ENCODE measurements at places on chromosomes 11 and 22.
A peak's percentile ranks its signal among the peaks of the same experiment; 100 is the strongest.

- no peak for DNase-seq
Measured at GRCh38 chr11:64343767-64344559, 4.0 kb downstream of the CCDC88B start.

DNA sequence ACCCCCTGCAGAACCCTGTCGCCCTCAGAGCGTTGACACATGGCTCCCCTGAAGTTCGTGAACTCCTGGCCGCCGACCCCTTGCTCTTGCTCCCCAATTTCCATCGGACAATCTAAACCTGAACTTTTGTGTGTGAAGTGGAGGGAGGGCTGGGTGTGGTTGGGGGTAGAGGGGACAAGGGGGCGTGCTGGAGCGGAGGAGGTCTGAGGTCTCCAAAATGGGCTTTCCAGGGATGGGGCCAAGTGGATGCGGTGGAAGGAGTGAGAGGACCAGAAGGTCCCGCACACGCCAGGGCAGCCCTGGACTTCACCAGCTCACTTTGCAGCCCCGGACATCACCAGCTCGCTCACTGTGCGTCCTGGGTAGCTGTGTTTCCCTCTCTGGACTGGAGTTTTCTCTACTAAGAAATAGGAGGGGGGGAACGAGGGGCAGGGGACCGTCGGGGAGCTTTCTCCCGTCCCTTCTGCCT lies 18.6 kb downstream of the CREB3L1 start:
- DNase-seq, result no peak

DNA sequence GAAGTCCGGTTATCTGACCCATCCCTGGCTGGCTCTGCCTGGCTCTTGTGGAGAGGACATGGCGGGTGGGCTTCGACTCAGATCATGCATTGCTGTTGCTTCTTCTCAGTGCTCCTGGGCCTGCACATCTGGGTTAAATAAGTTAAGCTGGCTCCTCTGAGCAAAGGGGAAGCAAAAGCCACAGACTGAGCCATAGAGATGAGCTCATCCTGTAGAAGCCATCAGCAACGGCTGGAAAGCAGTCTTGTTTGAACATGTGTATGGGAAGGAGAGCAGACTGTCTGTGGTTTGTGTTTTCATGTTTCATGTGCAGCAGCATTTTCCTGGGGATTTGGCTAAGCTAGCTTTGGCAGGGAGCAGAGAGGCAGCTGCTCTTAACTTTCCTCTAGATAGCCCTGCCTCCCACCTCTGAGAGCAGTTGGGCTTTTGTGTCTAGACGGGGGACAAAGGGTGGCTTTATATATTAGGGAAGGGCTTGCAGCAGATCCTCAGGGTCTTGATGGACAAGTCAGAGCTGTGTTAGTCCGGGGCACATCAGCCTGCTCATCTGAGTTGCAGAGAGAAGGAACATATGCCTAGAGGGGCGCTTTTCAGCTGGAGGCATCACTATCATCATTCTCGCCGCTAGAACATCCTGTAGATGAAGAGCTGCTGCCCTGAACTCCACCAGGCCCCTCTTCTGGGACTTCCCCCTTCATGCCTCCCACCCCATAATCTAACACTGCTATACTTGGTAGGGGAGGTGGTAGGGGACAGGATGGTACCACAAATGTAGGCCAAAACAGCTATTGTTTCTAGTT lies 14.9 kb downstream of the DCPS start:
- peak; percentile 95 for DNase-seq

DNA sequence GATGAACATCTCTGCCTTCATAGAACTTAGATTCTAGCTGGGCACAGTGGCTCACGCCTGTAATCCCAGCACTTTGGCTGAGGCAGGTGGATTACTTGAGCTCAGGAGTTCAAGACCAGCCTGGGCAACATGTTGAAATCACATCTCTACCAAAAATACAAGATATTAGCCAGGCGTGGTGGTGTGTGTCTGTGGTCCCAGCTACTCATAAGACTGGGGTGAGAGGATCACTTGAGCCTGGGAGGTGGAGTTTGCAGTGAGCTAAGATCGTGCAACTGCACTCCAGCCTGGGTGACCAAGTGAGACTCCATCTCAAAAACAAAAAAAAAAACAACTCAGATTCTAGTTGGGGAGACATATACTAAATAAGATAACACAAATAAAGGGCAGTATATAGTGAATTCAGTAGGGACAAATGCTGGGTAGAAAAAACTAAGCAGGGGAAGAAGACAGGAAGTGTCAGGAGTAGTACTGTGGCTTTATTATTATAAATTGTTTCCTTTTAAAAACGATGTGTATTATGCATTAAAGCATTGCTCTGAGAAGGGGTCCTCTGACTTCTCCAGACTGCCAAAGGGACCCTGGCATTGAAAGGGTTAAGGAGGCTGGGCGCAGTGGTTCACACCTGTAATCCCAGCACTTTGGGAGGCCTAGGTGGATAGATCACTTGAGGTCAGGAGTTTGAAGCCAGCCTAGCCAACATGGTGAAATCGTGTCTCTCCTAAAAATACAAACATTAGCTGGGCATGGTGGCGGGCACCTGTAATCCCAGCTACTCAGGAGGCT lies 46.7 kb downstream of the PACS1 start:
- no peak for DNase-seq

DNA sequence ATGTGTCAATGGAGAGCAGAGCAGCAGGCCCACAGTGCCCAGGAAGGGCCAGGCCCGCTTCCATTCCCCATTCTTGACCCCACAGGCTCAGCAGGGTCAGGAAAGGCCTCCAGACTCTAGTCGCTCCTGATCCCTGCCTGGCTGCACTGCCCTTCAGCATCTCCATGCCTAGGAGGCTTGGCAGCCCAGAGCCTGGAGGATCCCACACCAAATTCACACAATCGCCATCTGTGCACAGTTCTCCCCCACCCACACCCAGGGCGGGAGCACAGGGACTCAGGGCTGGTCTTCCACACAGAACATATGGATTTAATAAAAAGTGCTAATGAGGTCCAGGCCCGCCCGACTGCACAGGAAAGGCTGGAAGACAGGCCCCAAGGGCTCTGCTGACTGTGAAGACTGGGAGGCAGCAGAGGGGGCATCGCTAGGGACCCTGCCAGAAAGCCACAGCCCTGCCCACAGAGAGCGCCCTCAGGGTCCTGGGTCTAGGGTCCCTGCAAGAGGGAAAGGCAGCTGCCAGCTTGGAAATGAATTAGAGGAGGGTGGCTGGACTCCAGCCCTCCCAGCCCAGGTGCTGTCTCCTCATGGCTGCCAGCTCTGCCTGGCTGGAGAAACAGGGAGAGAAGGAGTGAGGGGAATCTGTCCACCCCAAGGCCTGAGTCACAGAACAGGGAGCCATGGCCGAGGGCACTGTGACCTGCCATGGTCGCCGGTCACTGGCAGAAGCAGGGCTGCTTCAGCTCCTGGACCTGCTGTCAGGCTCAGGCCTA lies 39.7 kb downstream of the DKK3 start:
- no peak for DNase-seq

DNA sequence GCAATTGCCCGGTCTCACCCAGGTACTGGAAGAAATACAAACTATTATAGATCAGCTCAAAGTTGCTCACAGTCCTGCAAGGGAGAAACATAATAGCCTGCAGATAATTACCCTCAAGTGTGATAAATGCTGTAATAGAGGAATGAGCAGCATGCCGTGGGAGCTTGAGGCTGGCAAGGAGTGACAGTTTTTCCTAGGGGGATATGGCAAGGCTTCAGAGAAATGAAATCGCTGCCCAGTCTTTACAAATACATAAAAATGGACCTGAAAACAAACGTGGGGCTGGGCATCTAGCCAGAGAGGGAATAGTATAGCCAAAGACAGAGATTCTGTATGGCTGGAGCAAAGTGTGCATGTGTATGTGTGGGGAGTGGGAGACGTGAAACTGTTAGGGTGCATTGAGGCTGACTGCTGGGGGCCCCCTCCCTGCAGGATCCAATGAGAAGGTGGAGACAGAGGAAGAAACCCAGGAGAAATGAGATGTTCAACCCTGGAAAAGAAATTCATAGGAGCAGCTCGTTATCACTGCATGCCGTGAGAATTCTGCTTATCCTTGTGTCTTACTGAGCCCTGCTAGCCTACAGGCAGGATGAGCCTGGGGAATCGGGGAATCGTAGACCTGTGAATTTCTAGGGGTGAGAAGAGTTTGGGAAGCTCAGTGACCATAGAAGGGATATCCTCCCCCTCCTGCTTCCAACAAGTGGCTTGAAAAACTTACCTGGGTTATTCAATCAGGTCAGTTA lies 167.0 kb downstream of the LDLRAD3 start:
- no peak for DNase-seq

DNA sequence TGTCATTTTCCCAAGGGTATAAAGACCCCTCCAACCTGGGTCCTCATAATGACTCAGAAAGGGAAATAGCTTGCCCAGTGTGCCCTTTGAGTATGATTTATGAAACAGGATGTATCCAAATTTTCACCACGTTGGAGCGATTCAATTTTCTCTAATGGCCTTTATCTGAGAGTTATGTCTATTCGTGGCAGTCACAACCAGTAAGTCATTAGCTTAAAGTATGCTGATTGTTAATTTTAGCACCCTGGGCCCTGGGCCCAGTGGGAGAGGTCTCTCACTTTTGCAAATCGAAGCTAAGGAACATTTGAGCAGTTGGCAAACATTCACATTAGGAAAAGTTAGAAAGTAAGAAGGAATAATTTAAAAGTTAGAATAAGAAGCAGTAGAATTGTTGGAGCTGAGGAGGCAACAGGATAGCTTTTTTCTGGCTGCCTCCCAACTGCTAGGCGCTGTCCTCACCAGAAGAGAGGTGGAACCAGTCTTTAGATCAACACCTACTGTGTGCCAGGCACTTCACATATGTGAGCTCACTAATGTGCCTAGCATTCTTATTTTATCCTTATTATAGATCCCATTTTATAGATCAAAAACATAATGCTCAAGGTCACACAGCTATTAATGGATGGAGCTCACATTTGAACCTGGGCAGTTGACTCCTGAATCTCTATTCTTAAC lies 24.5 kb downstream of the INSC start:
- no peak for DNase-seq

DNA sequence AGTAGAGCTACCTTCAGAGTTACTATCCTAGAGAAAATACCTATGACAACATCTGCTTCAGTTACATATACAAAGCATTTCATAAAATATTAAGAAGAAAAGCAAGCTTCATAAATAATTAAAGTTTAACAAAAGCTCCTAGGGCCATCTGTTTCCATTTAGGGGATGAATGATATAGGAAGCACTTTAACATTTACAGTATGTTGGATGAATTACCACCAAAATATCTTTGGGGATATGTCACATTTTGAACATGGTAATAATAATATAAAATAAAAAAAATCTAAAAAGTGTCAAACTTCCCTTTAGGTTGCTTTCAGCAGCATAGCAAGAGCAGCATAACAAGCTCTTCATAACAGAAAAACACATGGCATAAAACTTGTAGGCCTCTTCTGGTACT lies 104.6 kb downstream of the ATG16L2 start:
- DNase-seq, result no peak

DNA sequence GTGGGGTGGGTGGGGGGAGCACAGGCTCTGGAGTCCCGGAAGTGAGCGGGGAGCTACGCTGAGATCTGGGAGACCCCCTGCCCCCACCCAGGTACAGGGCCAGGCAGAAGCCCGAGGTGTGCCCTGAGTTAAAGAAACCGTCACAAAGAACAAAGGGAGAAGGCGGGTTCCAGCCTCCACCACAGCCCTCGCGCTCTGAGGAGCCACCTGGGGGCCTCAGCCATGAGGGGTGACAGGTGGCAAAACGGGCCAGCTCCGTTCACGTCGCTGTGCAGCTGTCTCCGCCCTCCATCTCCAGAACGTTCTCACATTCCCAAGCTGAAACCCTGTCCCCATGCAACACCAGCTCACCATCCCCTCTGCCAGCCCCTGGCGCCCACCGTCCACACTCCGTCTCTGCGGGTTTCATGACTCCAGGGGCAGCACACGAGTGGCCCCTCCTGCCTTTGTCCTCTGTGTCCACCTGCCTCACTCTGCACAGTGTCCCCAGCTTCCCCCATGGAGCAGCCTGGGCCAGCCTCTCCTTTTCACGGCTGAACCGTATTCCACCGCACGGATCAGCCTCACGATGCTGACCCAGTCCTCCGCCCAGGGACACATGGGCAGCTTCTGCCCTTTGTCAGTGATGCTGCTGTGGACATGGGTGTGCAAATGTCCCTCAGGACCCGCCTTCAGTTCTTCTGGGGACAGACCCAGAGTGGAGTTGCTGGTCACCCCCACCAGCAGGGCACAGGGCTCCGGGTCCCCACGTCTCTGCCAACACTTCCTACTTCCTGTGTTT lies 1.7 kb upstream of the MUC5B start:
- DNase-seq, result peak; percentile 16

DNA sequence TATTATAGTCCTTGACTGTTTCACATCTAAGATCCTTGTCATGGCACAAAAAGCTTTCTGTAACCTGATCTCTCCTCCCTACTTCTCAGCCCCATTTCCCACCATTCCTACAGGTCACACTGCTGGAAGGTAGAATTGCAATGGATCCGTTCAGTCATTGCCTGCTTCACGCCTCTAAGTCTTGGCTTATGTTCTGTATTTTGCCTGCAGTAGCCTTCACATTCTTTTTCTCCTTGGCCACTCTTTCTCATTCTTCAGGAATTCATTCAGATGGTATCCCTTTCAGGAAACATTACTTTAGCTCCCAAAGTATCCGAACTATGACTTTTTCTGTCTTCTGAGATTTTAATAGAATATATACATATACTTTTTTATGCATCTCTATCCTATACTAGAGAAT lies 731.5 kb downstream of the NTM start:
- no peak for DNase-seq

DNA sequence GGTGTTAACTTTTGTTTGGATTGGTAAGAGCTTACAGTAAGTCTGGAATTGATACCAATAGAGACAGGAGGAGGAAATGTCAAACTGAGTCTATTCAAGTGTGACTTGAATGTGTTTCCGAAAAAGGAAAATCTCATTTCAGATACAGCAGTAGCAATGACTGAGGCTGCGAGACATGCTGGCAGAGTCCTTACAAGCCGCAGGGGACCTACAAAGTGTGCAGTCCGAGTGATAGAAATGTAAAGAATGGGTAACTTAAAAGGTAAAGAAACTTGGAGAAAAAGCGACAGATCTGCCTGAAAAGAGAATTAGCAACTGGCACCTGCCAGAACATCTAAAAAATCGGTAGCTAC lies 444 bp downstream of the CWF19L2 start:
- DNase-seq, result peak; percentile 15

GRCh38 chr11:58926251-58926650 lies 13.0 kb upstream of the GLYATL1 start:
- no peak for DNase-seq
